NCI-H510A (cell line): ENCODE measurements at places on chromosomes 3 and 15.

- DNase-seq: no peak
Observed at GRCh38 chr3:143001034-143001368, 369 bp upstream of the U2SURP start.

DNA sequence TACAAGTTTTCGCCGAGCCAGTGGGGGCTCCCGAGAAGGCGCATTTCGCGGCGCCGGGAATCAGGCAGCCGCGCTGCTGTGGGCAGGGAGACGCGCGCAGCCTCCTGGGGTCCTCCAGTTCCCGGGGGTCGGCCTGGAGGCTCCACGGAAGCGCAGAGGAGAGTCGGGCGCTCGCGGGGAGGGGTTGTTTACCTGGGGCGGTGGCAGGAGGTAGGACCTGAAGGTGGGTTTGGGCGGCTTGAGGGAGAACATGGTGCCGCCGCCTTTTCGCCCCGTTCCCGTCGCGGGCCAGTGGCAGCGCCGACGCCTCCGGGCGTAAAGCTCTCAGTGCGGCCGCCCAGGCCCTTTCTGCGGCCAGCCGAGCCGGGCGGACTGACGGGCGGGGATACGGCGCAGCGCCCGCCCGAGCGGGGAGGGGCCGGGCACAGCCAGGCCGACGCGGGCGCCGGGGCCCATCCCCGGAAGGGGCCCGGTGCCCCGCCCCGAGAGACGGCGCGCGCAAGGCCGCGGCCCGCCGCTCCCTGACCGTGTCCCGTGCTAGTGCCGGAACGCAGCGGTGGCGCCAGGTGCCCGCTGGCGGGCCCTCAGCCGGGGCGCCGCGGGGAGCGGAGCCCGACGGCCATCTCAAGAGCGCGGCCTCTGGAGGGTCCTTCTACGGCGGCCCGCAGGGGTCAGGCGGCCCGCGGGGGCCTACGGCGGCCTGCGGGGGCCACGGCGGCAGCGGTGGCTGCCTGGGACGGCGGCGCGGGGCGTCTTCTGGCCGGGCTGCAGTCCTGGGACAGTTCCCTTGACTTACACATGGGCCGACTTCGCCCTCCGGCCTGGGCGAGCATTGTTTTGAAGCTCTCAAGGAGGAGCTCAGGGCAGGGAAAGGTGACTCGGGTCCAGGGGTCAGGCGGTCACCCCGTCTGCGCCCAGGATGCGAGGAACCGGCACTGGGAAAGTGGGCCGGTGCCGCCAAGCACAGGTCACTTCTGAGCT lies at the start of gene MTMR10:
TSS of gene MTMR10 (minus strand) at position 374 of the 981 bp plus-strand sequence. CDS start at position 252, 122 bp downstream.
- DNase-seq: peak; percentile 40

- DNase-seq: peak; percentile 18
Observed at GRCh38 chr3:32937331-32937730, 14.1 kb upstream of the CCR4 start.

DNA sequence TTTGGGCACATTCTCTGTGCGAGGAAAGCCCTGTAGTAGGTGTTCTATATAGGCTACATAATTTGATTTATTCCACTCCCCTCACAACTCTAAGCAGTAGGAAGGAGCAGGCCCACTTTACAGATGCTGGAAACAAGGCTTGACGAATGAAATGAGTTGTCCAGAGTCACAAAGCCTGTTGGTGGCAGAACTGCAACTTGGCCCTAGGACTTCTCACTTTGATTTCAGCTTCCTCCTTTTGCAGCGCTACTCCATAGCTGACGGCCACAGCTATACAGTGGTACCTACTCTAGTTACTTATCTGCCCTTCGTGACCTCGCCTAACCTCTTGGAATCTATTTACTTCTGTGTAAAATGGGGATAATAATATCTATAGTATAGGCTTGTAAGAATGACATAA lies 2.5 kb upstream of the IRAK2 start:
- no peak for DNase-seq

- DNase-seq: no peak
Observed at GRCh38 chr3:161500068-161500796, 3.6 kb downstream of the OTOL1 start.

GRCh38 chr15:93144463-93145236 lies 55.6 kb upstream of the RGMA start:
- DNase-seq: no peak

- no peak for DNase-seq
Observed at GRCh38 chr15:85374831-85375230, 5.6 kb upstream of the AKAP13 start.

GRCh38 chr3:50412231-50412754 lies 53.0 kb upstream of the TMEM115 start:
- no peak for DNase-seq

DNA sequence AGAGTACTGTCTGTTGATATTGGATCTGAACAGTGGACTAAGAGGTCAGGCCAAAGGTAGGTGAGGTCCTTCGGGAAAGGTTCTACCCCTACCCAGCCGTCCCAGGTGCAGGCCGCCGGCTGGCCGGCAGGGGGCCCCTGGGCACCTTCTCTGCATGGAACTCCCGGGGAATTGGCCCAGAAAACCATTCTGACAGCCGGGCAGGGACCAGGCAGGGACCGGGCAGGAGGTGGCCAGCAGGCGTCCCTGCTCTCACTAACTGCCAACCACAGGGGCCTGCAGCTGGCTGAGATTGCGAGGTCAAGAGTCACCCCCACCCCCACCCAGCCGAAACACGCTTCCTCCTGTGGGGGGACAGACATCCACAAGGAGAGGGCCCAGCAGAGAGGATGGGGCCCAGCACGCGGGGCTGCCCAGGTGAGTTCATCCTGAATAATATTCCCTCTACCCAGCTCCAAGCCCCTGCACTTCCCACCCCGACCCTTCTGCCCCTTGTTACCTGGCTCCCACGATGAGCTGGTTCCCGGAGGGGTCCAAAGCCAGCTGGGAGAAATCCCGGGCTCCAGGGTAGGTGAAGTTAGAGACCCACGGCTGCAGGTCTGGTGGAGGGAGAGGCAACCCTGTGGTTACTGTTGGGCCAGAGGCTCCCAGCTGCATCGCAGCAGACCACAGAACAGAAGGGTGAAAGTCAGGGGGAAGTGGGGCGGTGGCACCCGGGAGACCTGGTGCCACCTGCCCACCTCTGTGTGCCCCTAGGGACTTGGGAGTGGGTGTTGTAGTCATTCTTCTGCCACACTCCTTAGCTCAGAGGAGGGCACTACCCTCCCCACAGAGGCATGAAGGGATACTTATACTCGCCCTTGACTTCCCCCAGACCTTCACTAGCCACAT lies 84.4 kb downstream of the SEMA5B start:
- peak; percentile 15 for DNase-seq

DNA sequence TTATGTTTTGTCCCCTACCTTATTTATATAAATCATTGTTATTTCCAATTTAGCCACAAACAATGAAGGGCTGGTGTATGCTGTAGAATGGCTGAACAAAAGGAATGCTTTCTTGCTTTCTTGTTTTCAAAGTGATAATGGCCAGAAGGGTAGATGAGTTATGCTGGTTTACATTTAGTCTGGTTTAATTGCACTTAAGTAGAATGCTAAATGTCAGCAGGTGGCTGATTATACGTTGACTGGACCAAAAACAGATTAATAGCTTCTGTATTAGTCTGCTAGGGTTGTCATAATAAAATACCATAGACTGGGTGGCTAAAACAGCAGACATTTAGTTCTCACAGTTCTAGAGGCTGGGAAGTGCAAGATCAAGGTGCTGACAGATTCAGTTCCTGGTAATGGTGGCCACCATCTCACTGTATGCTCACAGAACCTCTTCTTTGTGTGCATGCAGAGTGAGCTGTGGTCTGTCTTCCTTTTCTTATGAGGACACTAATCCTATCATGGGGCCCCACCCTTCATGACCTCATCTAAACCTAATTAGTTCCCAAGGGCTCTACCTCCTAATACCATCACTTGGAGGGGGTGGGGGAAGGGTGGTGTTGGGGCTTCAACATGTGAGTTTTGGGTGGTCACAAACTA lies 17.1 kb upstream of the XIRP1 start:
- DNase-seq: no peak

GRCh38 chr3:153927107-153927506 lies 194.1 kb upstream of the ARHGEF26 start:
- no peak for DNase-seq

DNA sequence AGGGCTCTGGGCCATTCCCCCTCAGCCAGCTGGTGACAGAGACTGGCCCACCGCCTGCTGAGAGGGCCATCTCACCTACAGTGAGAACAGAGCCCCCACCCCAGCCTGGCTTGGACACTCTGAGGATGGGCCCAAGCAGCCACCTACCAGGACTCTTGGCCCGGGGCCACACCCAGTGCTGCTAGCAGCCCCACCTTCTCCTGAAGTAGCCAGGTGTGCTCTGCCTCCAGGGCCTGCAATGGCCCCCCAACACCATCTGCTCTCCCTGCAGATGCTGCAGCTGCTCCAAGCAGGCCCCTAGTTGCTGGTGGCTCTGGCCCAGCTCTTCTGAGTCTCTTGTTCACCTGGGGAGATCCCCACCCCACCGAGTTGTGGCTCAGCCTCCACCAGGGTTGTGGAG lies 6.8 kb upstream of the CLK3 start:
- DNase-seq: no peak

DNA sequence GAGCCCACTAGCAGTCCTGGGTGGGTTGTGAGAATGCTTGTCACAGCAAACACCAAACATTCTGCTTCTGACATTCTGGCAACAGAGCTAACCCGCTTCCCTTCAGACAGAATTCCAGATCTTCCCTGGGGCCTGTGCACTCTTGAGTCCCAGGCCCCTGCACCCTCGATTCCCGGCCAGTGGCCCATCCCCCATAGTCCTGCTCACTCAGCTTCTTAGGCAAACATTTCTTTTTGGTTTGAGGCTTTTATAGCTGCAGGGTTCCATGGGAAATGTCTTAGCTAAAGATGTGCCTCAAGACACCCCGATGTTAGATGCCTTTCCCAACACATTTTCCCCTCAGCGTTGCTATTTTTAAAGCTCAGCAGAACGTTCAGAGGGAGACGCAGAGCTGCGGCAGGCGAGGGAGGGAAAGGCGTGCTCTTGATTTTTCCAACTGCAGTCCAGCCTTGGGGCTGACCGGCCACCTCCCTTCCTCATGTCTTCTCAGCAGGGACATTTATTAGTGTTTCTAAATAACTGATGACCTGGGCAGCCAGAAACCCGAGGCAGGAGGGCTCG lies 35.2 kb downstream of the ABTB1 start:
- no peak for DNase-seq

DNA sequence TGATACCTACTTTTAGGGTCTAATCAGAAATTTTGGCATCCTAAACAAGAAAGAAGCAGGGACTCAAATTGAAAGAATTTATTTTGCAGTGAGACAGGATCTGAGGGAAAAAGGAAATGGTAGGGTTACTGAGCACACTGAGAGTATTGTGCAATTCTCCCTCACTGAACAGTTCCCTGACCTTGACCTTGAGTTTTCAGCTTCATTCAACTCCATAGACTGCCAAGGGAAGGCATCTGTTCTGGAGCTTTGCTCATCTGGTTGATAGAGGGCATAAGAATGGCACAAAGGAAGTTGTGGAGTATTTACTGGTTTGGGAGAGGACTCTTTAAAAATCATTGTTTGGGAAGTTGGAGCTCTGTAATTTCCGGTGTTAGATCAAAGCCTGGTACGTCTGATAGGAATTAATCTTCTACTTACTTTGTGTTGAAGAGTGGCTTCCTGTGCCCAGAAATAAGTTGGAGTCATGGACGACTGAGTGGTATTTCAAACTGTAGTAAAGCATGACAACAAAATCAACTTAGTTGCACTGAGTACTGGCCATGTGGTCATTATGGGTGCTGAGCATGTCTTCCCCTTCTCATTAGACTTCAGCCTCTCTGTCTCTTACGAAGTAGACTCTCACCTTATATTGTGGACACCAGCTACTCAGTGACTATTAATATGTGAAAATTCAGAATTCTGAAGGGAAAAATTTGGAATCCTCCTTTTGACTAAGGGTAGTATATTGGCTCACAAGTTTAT lies 40.8 kb downstream of the CLDN1 start:
- DNase-seq: no peak

GRCh38 chr3:45687828-45688193 lies 1.4 kb upstream of the SACM1L start:
- DNase-seq: no peak

DNA sequence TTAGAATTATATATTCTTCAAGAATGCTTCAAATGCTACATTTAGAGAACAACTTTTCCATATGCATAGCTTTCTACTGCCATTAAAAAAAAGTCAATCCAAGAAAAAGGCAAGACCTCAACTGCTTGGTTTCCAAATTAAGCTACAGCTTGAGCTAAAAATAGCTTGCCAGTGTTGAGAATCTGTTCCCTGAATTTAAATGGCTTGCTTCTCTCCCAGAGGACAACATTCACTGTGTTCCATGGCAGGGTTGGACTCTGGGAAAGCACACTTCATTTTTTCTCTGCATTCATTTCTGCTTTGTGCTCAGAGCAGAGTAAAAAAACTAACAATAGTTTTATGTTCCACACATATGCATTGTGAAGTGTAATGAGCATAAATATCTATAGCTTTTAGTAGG lies 50.3 kb upstream of the ACTL6A start:
- DNase-seq: no peak

- DNase-seq: no peak
Observed at GRCh38 chr3:162489853-162490252, 993.2 kb downstream of the OTOL1 start.

GRCh38 chr3:55406696-55407425 lies 80.2 kb downstream of the WNT5A start:
- no peak for DNase-seq

DNA sequence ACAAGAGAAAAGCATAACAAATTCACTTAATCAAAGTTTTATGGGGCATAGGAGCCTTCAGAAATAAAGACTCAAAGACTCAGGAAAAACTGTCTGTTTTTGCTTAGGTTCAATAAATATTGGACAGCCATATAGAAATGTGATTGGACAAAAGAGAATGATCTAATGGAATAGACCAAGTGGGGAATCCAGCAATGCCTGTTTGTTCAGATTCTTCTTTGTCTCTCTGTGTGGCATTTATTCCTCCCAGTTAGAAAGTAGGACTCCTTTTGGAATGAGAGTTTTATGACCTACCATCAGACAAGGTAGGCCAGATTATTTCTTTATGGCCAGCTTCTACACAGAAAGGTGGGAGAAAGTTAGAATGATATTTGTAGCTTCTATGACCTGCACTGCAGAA lies 1460.1 kb downstream of the OTOL1 start:
- DNase-seq: no peak

GRCh38 chr3:111956449-111956848 lies 22.4 kb upstream of the ABHD10 start:
- no peak for DNase-seq

DNA sequence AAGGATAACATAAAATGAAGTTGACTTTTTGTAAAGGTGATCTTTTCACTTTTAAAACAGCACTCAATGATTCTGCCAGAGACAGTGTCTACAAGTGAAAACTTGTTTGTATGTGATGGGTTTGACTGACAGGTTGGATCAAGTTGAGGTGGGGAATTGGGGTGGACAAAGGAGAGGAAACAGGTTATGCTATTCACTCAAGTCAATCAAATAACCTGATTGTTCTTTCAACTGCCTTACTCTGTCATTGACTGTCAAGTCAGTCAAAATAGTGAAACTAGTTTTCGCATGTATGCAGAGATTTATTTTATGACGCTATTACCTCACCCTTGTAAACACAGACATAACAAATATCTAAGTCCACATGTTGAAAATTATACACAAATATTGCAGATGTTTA lies 187.7 kb downstream of the ROBO2 start:
- no peak for DNase-seq
